ENCODE measurements at places on chromosomes 6 and 20. TPM values are rescaled to one million over a fixed set of nuclear protein-coding genes. Genes with fewer than 3 reads are reported as not detected.
A peak's percentile ranks its signal among the peaks of the same experiment; 100 is the strongest.

DNA sequence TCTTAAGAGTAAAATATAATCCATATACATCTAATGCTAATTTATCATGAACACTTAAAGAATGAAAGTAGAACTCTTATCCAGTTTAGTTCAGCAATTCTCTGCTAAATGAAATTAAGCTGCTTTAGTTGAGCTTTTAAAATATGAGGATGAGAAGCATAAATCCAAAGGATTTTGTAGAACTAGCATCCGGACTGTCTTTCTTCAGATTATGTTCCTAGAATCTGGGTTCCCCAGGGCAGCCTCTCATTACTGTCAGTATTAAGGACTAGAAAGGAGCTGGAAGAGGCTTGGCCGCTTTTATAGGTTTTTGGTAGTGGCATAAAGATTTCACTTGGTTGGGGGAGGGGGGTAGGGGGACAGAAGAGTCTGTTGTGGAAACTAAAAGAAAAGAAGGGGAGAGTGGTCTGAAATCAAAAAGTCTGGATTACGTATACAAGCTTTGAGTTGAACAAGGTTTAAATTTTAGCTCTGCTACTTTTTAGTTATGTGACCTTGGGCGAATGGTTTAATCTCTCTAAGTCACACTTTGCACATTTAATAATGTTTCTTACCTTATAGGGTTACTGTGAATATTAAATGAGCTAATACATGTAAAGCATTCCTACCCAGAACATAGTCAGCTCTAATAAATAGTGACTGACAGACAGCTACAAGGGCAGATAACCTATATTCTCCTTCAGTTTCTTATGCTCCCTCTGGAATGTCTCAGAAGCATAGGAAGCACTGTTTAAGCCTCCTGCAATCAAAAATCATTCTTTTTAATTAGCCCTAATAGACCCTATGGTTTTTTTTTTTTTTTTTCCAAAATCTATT lies 3.7 kb downstream of the SGK1 start:
- no peak for DNase-seq

DNA sequence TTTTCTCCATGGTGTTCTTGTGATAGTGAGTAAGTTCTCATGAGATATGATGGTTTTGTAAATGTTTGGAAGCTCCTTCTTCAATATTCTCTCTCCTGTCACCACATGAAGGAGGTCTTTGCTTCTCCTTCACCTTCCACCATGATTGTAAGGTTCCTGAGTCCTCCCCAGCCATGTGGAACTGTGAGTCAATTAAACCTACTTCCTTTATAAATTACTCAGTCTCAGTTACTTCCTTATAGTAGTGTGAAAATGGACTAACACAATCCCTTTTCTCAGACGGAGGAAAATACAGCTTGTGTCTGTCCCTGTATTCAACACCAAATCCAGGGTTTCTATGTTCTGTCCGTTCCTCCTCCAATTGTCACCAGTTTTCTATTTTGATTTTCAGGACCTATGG lies 181.0 kb downstream of the ALDH8A1 start:
- no peak for DNase-seq

Gene FOXA2
- not detected for polyA plus RNA-seq

DNA sequence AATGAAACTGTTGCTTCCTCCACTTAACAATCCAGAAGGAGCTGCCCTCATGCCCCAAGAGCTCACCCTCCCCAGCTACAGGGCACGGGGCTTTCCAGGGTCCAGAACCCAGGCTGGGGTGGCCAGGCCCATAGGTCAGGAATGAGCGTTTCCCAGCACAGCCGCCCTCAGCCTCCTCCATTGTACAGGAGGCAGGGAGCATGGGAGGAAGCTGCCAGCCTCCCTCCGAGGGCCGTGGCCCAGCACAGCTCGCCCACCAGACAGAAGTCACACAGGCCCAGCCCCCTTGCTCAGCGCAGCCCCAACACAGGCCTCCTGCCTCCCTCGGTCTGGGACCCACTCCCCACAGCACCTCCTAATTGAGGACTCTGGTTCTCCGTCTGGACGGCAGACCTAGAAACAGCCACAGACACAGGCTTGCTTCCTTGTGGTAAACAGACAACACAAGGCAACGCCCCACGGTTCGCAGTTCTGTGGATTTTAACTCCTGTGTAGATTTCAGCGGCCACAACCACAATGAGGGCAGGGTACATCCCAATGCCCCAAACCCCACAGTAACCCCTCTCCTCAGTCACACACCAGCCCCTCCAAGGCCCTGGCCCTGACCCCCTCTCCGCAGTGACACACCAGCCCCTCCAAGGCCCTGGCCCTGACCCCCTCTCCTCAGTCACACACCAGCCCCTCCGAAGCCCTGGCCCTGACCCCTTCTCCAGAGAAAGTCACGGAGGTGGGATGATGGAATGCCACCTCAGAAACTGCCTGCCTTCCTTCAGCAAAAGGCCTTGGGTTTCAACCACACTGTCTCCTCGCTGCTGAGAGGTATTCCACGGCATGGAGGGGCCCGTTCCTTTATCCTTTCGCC lies 173.5 kb downstream of the DLL1 start:
- no peak for DNase-seq

DNA sequence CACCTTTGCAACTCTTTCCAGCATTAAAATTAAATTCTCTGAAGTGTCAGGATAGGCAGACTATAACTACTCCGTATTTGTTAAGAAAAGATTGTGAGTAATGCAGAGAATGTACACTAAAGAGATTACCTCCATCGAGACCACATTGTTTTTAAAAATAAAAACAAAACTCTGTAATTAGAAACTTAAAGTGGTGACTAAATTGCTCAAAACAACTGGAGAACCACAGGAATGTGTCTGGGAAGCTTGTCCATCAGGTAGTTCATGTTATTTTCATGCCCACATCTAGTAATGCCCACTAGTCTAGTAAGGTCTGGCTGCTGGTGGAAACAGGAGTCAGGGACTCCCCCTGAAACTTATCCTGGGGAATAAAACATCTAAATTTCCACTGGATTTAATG lies 103.0 kb upstream of the FOXQ1 start:
- DNase-seq = no peak

GRCh38 chr6:159969204-159969912 lies 476 bp downstream of the IGF2R start:
- no peak for DNase-seq

- DNase-seq = no peak
These were observed 349.9 kb downstream of the ZFAND3 start for GRCh38 chr6:38169221-38169976.

Gene GMPR
- 5.4 TPM for polyA plus RNA-seq

DNA sequence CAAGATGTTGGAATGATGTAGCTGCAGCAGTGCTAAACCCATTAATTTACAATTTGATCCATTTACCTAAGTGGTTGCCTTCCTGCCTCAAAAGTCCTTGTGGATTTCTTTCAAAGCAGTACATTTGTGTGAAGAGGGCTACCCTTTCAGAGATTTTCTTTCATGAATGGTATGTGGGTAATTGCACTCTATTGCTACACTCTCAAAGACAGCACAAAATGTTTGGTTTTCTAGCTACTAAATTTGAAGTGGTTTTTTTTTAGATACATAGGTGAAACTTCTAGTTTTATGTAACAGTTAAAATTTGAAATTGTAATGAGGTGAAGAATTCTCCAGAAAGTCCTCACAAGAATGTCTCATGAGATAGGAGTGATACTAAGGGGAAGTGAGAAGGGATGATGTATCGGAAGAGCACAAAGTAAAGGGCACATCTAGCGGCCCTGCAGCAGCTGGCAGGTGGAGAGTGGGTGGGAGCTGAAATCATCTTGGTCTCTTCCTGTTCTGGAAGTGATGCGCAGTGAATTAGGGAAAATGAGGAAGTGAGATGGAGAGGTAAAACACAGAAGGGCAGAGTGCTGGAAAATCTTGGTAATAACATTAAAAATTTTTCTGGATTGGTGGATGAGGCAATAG lies 236.8 kb upstream of the MAN1A1 start:
- no peak for DNase-seq

Gene PRICKLE4
- polyA plus RNA-seq = 3.7 TPM

DNA sequence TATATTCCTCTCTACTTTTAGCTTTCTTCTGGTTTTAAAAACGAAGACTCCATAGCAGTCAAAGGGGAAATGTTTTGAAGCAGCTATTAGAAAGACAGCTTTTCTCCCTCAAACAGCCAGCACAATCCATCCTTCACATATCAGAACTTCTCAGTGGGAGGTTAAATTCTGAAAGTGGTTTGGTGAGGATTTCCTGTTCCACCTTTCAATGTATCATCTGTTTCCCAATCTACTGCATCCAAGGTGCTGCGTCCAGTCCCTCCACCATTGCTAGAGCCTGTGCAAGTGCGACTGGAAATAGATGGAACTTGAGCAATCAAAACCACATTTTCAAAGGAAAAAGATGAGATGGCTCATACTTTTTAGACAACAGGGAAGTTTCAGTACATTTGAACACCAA lies 508.3 kb upstream of the ARID1B start:
- no peak for DNase-seq

DNA sequence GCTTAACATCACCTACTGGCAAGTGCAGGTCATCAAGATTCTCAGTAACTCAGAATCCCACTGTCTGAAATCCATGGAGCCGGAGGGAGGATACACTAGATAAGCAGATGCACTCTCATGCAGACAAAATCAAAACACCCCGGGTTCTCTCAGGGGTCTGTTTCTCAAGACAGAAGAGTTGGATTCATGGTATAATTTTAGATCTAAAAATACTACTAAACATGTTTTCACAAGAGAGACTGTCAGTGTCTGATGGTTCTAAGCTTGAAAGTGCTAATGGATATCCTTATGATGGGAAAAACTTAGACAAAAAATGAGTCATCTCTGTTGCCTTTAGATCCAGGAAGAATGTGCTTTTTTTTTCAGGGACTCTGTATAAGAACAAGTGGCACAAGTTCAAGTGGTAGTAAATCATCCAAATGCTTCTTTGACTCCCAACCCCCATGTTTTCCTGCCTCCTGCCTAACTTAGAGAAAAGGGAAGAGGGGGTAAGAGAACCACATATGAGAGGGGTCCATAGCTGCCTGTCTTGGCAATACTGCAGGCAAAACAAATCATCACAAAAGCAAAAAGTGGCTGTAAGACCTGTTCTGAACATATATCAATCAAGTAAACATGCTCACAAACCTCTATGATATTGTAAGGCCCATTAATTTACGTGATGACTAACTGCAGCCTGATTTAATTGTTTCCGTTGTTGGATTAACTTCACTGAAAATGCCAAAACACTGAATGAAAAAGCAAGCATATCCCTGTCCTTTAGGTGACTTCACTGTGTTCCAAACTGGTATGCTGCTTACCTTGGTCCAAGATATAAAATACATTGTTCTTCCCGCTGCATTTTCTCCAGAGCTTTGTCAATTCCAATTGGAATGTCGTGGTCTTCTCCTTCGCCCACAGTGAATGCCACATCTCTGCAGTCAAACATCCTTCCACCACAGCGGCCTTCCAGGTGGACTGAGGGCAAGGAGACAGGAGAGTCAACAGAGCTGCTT lies 84.0 kb upstream of the TULP1 start:
- DNase-seq = peak; percentile 75

DNA sequence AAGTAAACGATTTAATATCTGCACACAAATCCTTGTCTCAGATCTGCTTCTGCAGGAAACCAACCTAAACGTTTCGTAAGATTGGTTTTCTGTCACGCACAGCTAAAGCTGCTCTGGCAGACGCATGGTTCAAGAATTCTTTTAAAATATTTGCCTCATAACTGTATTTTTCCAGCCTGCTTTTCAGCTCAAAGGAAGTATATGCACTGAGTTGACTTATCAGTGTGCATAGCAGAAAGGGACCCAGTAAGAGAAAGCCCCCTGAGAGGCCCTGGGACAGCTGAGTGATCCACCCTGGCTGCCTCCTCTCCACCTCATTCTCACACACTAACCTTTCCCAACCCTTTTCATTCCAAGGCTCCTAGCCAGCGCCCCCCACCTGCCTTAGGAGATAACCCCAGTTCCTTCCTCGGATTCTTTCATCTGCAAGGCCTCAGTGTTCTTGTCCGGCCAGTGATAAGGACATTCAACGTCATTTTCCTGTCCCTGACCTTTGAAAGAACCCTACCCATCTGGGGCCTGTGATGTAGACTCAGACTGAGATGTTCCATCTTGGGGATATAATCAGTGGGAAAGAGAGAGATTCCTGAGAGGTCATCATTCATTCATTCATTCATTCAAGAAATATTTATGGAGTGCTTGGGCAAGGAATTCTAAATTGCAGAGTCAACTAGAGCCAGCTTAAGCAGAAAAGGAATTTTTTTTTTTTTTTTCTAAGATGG lies 22.4 kb upstream of the SLC9A8 start:
- DNase-seq = no peak

Gene TCP11
- polyA plus RNA-seq = 0.15 TPM

- no peak for DNase-seq
These were observed 26.4 kb upstream of the MCM3 start for GRCh38 chr6:52310932-52311331.

Gene SLC32A1
- polyA plus RNA-seq = not detected

- DNase-seq = no peak
These were observed 81.6 kb upstream of the MC3R start for GRCh38 chr20:56166781-56167465.

Gene PLEKHG1
- 6.9 TPM for polyA plus RNA-seq

DNA sequence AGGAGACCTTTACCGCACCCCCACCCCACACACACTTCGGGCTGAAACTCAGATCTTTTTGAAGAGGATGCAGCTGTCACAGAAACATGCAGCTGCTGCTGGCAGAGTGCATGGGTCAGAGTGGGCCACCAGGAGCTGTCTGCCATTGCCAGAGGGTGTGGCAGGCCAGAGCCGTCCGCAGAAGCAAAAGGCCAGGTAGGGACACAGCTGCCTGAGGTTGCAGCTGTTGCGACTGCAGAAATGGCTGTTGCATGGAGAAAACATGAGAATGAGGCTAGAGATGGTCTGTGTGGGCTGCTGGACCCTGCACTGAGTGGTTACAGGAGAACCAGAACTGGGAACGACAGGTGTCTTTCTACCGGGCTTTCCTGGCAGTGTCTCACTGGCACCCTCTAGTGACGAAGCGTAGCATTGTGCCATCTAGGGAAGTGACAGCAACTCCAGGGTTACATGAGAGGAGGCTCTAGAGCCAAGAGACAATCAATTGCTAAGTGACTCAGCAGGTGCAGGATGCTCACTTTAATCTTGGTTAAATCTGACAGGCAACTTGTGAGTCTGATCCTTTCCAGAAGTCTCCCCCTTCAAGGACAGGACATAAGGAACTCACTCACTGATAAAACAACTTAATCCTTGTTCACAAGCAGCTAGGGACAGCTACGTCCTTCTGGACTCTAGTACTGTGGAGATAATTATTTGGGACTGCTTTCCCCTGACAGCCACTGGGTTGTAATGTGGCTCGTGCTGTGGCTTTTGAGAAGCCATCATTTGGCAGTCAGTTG lies 29.1 kb upstream of the SERPINB9 start:
- DNase-seq = peak; percentile 62

- DNase-seq = no peak
These were observed 41.2 kb upstream of the BHLHE23 start for GRCh38 chr20:63047946-63048345.

Gene HLA-DOA
- 5.7 TPM for polyA plus RNA-seq

Gene CST2
- polyA plus RNA-seq = not detected

Gene ADGRF5
- 16.2 TPM for polyA plus RNA-seq
